ENCODE measurements at places on chromosomes 6 and 20.

DNA sequence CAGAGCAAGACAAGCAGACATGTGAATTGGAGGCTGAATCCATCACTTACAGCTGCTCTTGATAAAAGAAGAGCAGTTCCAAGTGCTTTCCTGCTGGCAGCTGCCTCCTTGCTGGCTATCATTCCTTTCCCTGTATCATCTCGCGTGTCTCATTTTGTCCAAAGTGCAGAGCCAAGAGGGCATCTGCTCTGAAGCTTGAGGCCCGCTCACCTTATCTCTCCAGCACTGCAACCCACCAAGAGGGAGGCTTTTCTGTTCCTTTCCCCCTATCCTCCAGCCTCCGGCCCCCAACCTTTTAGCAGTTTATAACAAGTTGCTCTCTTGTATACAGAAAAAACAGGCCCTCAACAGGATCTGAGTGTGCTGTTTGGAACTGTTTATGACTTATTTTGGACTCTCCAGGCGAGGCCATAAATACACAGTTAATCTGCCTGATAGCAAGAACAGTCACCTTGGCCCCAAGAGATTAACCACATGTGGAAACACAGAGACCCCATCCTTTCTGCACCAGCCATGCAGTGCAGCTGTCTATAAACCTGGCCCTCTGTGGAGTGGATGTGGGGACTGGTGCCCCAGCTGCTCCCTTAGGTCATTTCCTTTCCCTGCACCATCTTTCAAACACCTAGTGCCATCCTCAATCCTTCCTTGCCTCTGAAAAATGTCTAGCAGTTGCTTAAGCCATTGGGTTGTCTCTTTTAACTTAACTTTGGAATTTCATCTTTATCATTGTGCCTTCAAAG lies 172.5 kb upstream of the FERMT1 start:
- DNase-seq: no peak

- DNase-seq: peak; percentile 38
Observed at GRCh38 chr20:44745598-44746366, at the start of gene KCNK15. KCNK15 (plus strand) TSS chr20:44745865; CDS start chr20:44745911, 46 bp downstream.

GRCh38 chr6:27188061-27188884 lies 59.2 kb upstream of the PRSS16 start:
- DNase-seq: peak; percentile 11

DNA sequence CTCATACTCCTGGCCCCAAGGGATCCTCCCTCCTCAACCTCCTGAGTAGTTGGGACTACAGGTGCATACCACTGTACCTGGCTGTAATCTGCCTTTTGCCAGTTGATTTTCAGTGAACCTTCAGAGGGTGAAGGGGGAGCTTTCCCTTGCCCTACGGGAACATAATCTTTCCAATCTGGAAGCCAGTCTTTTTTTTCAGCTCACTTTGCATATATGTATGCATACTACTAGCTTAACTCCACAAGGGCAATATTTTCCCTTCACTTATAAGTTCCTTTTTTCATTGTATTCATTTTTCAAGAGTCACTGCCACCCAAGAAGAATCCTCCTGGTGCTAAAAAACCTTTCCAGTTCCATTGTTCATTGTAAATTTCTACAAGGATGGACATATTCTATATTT lies 53.4 kb upstream of the GCM1 start:
- no peak for DNase-seq

DNA sequence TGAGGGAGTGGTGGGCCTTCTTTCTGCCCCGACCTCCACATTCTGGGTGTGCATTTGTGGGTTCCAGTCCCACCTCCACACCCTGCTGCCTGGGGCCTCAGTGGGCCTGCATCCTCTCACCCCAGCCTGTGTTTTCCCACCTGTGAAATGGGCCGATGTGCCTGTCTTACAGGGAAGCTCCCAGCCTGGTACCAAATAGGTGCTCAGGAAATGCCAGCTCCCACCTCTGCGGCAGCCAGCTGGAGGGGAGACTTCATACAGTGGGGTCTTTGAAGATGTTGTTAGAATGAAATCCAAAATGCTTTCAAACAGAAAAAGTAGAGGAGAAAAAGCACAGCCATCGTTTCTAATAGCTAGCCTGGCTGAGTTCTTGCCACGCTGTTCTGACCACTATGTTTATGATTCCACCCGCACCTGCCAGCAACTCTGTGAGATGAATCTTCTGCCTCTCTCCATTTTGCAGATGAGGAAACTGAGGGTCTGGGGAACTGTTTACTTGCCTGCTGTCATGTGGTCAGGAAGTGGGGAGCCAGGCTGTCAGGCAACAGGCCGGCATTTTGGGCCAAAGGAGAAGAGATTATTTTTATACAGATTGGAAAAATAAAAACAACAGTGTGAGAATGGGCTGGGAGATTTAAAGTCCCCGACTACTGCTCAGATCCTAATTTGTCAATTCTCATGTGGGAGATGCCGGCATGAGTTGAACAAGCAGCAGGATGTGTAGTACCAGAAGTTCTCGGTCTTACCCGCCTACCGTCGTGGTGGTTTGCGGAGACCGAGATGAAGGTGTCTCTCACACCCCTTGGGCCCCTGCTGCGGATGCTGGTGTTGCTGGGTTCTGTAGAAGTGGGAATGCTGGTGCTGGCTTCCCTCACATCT lies 4.6 kb downstream of the TMEM181 start:
- DNase-seq: no peak

DNA sequence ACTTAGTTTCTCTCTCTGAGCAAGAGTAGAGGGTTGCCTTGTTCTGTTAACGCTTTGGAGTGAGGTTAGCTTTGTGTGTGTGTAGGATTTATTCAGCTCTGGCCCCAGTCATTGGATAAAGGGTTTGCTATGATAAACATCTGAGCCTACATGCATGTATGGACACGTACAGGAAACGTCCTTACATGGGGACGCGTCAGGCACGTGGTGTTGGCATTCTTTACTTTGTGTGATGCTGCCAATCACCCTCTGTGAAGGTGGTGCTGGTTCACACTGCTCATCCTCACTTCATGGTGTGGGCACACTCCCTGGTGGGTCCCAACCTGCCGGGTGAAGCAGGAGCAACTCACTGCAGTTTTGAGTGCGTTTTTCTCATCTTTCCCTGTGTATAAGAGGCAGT lies 53.4 kb upstream of the CD93 start:
- DNase-seq: no peak

DNA sequence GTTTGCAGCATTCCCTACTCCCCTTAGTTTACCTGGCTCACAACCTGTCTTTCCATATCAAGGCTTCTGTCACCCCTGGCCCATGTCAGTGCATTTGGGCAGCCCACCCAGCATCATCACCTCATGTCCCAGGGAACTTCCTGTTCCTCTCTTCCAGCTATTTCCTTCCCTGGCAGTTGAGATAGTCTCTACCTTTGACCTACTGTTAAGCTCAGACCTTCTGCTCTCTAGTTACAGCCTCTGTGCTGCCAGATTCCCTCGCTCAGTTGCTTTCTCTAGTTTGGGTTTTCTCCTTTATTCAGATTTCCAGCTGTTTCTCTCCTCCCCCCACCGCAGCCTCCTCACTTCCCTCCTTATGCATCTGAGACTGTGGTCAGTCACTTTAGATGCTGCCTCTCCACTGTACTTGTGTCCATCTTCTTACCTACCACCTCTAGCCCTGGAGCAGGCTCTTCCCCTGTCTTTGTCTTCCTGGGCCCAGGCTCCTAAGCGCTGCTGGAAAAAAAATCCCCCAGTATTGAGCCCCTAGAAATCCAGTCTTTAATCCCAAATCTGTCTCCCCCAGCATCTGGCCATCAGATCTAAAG lies 16.3 kb downstream of the PTPN1 start:
- no peak for DNase-seq

GRCh38 chr20:16228722-16229121 lies 344.5 kb downstream of the KIF16B start:
- no peak for DNase-seq

GRCh38 chr20:48398506-48399449 lies 429.0 kb downstream of the PREX1 start:
- DNase-seq: no peak

- no peak for DNase-seq
Observed at GRCh38 chr6:87182321-87182720, 27.0 kb downstream of the ZNF292 start.

GRCh38 chr20:47032933-47033578 lies 138.4 kb downstream of the EYA2 start:
- DNase-seq: no peak

GRCh38 chr6:18329776-18330175 lies 57.4 kb upstream of the RNF144B start:
- DNase-seq: no peak

DNA sequence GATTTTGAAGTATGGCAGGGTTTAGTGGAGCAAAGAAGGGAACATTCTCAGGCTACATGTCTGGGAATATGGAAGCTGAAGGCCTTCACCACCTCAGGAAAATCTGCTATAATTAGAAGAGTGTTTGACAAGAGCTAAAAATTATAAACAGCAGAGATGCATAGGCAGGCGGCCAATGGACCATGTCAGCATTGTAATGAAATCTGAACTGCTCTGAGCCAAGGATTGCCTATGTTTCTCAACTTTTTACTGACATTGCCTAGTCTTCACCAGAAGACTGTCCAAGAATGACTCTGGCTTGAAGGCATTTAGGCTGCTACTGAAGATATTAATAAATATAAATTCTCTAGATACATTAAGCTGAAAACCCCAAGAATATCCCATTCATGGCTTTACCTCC lies 84.1 kb downstream of the C6orf52 start:
- DNase-seq: no peak

- no peak for DNase-seq
Observed at GRCh38 chr20:41148942-41149341, 11.6 kb downstream of the PLCG1 start.

DNA sequence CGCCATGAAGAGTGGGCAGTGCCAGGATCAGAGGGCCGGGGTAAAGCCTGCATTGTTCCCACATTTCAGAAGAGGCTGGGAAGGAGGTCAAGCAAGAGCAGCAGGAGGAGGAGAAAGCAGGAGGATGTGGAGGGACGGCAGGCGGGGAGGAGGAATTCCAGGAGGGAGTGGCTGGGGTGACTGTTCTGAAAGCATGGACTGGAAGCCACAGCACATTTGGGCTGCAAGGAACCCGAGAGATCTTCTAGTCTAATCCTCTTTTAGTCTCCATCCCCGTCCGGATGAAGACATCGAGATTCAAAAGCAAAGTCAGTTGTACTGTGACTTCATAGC lies 76.9 kb downstream of the FAM50B start:
- no peak for DNase-seq

GRCh38 chr6:170182781-170183120 lies 108.1 kb downstream of the DLL1 start:
- no peak for DNase-seq

- no peak for DNase-seq
Observed at GRCh38 chr6:56582236-56582635, 60.5 kb downstream of the DST start.

- DNase-seq: peak; percentile 53
Observed at GRCh38 chr6:149190224-149190831, 127.2 kb upstream of the TAB2 start.

- DNase-seq: no peak
Observed at GRCh38 chr6:56655249-56655648, 12.6 kb upstream of the DST start.

GRCh38 chr20:2759603-2760296 lies 40.7 kb downstream of the CPXM1 start:
- no peak for DNase-seq

GRCh38 chr20:63056236-63057170 lies 49.7 kb upstream of the BHLHE23 start:
- DNase-seq: peak; percentile 6

DNA sequence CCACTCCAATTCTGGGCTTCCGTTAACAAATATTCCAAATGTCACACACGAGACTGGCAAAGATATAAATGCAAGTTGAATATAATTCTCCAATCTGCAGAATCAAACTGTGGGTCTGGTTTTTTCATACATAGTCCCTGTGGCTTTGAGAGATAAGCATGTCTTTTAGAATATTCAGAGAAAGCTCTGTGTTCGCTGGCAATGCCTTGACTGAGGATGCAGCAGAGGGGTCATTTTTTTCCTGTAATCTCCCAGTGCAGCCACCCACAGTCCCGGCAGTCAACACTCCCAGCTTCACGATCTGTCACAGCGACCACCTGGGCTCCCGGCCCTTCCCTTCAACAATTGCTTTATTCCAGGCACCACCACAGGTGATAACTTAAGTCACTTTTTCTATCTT lies 30.5 kb downstream of the MUC22 start:
- DNase-seq: no peak

GRCh38 chr20:15204234-15204633 lies 866.8 kb upstream of the FLRT3 start:
- no peak for DNase-seq

DNA sequence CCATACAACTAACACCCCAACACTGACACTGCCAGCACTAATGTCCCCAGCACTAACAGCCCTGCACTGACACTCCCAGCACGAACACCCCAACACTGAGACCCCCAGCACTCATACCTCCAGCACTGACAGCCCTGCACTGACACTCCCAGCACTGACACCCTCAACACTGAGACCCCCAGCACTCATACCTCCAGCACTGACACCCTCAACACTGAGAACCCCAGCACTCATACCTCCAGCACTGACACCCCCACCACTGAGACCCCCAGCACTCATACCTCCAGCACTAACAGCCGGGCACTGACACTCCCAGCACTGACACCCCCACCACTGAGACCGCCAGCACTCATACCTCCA lies 57.2 kb downstream of the ERMARD start:
- DNase-seq: no peak

DNA sequence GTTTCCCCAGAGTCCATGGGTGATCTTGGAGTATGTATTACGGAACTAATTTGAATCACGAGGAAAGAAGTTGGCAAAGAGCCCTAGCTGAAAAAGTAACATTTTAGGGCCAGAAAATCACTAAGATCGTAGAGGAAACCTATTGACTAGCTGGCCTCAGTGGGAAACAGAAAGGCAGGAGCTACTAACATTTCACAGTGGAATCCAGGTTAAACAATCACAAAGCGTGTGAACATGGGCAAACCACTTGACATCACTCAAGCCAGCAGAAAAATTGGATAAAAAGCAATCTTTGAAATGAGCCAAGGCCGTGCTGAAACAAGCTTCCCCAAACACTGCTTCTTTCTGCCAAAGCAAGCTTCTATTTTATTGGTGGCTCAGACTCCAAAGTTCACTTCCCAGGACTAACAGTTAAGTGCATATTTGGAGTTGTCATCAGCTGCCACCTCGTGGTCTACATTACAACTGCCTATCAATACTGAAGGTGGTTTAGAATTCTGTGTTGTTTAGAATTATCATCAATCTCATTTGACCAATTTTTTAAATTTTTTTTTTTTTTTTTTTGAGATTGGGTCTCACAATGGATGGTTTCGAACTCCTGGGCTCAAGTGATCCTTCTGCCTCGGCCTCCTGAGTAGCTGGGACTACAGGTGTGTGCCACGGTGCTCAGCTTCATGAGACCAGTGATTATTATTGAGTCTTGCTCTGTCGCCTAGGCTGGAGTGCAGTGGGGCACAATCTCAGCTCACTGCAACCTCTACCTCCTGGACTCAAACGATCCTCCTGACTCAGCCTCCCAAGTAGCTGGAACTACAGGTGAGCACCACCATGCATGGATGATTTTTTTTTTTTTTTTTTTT lies 10.6 kb downstream of the RPS10 start:
- DNase-seq: peak; percentile 22

GRCh38 chr20:41276317-41276751 lies 41.2 kb downstream of the ZHX3 start:
- no peak for DNase-seq

All from activated T-cell treated with anti-CD3 and anti-CD28 coated beads, Interleukin-2, amount 50 U/mL, for 4 hours (primary cell).